ENCODE measurements at places on chromosomes 1 and 21. TPM values are rescaled to one million over a fixed set of nuclear protein-coding genes. Genes with fewer than 3 reads are reported as not detected.

C4BPA gene
- total RNA-seq: not detected

HSPA6 gene
- 0.27 TPM for total RNA-seq

AMIGO1 gene
- total RNA-seq: 0.15 TPM

NR1I3 gene
- not detected for total RNA-seq

OR2T35 gene
- not detected for total RNA-seq

ZBTB7B gene
- total RNA-seq: 32.5 TPM

TMEM234 gene
- total RNA-seq: 13.5 TPM

TCP10L gene
- not detected for total RNA-seq

RGS16 gene
- 0.23 TPM for total RNA-seq

SLC35D1 gene
- total RNA-seq: 10.7 TPM

ENAH gene
- 48.3 TPM for total RNA-seq

TRIM58 gene
- total RNA-seq: 2.3 TPM

ASCL5 gene
- not detected for total RNA-seq

LCE1B gene
- total RNA-seq: 0.11 TPM

OXCT2 gene
- total RNA-seq: 3.2 TPM

GPR52 gene
- total RNA-seq: not detected

IGFN1 gene
- total RNA-seq: not detected

KDF1 gene
- 26.9 TPM for total RNA-seq

ALG14 gene
- total RNA-seq: 1.3 TPM

MROH9 gene
- not detected for total RNA-seq

PFKFB2 gene
- 10.7 TPM for total RNA-seq

MRPL9 gene
- total RNA-seq: 79.4 TPM

KRTAP19-1 gene
- total RNA-seq: not detected

AGO4 gene
- total RNA-seq: 3.3 TPM

NUP210L gene
- total RNA-seq: not detected

RAB13 gene
- total RNA-seq: 33.9 TPM

S100B gene
- not detected for total RNA-seq

ATP6V1G3 gene
- not detected for total RNA-seq

GRIK1 gene
- total RNA-seq: not detected

GNG12 gene
- 104 TPM for total RNA-seq

BCL2L15 gene
- not detected for total RNA-seq

TMEM50A gene
- total RNA-seq: 97.5 TPM

METTL25B gene
- 8.8 TPM for total RNA-seq

PPFIA4 gene
- total RNA-seq: 0.15 TPM

OR2T33 gene
- total RNA-seq: not detected

FLG2 gene
- not detected for total RNA-seq

FAM151A gene
- total RNA-seq: not detected

RRAGC gene
- 10.9 TPM for total RNA-seq

MCOLN3 gene
- 1.7 TPM for total RNA-seq

GJA9 gene
- total RNA-seq: 0.08 TPM

PRR9 gene
- not detected for total RNA-seq

CD34 gene
- total RNA-seq: not detected

CHIA gene
- not detected for total RNA-seq

CCDC24 gene
- 9.1 TPM for total RNA-seq

TEX38 gene
- not detected for total RNA-seq

NKAIN1 gene
- total RNA-seq: not detected

AMY1A gene
- total RNA-seq: not detected

NOTCH2 gene
- total RNA-seq: 42.1 TPM

GPR3 gene
- total RNA-seq: 1.0 TPM

OLIG1 gene
- not detected for total RNA-seq

CFHR2 gene
- total RNA-seq: not detected

BRINP3 gene
- total RNA-seq: not detected

Data from hair follicular keratinocyte (primary cell).